Skeletal muscle tissue (tissue), 5 donors: ENCODE measurements at places on chromosomes 3 and 15. TPM values are rescaled to one million over a fixed set of nuclear protein-coding genes. Genes with fewer than 3 reads are reported as not detected.

The ZCWPW2 gene
- total RNA-seq: 2.1 TPM

The FSTL1 gene
- 377 TPM for total RNA-seq

The GATM gene
- 309 TPM for total RNA-seq

The ZNF385D gene
- 9.4 TPM for total RNA-seq

The PFKFB4 gene
- 8.4 TPM for total RNA-seq

The SLC24A5 gene
- total RNA-seq: not detected

The WDR6 gene
- 54.3 TPM for total RNA-seq

The GLT8D1 gene
- total RNA-seq: 61.1 TPM

The PAQR5 gene
- under 0.01 TPM for total RNA-seq

The MCTP2 gene
- 2.1 TPM for total RNA-seq

The ASB7 gene
- 9.4 TPM for total RNA-seq

The CD86 gene
- total RNA-seq: 3.7 TPM

The PLCH1 gene
- 0.52 TPM for total RNA-seq

The ATRIP gene
- 4.7 TPM for total RNA-seq

The VGLL3 gene
- 17.7 TPM for total RNA-seq

The STRA6 gene
- total RNA-seq: 1.0 TPM

The LXN gene
- 15.7 TPM for total RNA-seq

The ULK4 gene
- total RNA-seq: 8.4 TPM

The PYDC2 gene
- total RNA-seq: not detected

The ABHD5 gene
- total RNA-seq: 8.9 TPM

The GREM1 gene
- total RNA-seq: 0.52 TPM

The SPINK8 gene
- not detected for total RNA-seq

The FMN1 gene
- total RNA-seq: 3.7 TPM

The WDR76 gene
- total RNA-seq: 5.7 TPM

The OR5H6 gene
- total RNA-seq: not detected

The CCDC80 gene
- 25.6 TPM for total RNA-seq

The EFCAB12 gene
- not detected for total RNA-seq

The TERB2 gene
- not detected for total RNA-seq

The ACP3 gene
- total RNA-seq: 0.52 TPM

The NAALADL2 gene
- 17.7 TPM for total RNA-seq

The PLA2G4E gene
- 0.52 TPM for total RNA-seq

The MTMR10 gene
- total RNA-seq: 21.4 TPM

The IMPG2 gene
- 2.6 TPM for total RNA-seq

The MINAR1 gene
- total RNA-seq: 1.6 TPM

The TRPM1 gene
- not detected for total RNA-seq

The VGLL4 gene
- 53.8 TPM for total RNA-seq

The DUOX2 gene
- under 0.01 TPM for total RNA-seq

The GP5 gene
- under 0.01 TPM for total RNA-seq

The SPRED1 gene
- 37.6 TPM for total RNA-seq

The GALNT15 gene
- total RNA-seq: 3.7 TPM

The KCNH8 gene
- under 0.01 TPM for total RNA-seq

The GOLGA8M gene
- 1.0 TPM for total RNA-seq

The COL6A5 gene
- not detected for total RNA-seq

The MORC1 gene
- not detected for total RNA-seq

The SLC12A1 gene
- not detected for total RNA-seq

The RLBP1 gene
- total RNA-seq: 0.52 TPM

The ZNF502 gene
- 5.2 TPM for total RNA-seq
